ENCODE measurements at places on chromosomes 12 and 14.

GRCh38 chr12:74394647-74395046, 143.0 kb upstream of the ATXN7L3B start:
- no peak for DNase-seq

GRCh38 chr14:77088645-77089044, 9.4 kb upstream of the CIPC start:
- no peak for DNase-seq

DNA sequence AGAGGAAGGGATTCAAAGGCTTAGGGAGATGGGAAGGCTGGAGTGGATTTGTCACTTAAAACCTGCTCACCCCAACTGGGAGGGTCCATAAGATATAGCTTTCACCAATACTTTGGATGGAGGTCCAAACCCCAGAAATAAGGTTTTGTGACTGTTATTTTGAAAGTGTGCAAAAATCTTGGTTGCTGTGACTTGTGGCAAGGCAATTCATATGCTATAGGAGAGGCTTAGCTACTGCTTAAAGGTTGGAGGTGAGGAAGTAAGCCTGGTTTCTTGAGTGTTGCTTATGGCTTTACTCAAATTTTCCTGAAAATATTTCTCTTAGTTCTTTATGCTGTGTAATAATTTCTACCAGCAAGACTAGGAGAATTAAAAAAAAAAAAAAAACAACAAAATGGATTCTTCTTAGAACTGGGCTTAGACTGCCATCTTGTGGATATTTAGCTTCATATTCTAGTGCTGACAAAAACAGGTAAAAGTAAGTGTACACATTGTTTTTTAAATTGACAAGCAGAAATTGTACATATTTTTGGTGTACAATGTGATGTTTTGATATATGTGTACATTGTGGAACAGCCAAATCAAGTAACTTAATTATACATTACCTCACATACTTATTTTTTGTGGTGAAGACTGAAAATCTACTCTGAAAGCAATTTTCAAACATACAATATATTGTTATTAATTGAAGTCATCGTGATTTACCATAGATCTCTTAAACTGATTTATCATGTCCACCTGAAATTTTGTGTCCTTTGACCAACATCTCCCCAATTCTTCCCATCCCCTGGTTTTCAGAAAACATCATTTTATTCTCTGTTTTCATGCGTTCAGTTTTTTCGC, 23.0 kb downstream of the PDE6H start:
- peak; percentile 8 for DNase-seq

DNA sequence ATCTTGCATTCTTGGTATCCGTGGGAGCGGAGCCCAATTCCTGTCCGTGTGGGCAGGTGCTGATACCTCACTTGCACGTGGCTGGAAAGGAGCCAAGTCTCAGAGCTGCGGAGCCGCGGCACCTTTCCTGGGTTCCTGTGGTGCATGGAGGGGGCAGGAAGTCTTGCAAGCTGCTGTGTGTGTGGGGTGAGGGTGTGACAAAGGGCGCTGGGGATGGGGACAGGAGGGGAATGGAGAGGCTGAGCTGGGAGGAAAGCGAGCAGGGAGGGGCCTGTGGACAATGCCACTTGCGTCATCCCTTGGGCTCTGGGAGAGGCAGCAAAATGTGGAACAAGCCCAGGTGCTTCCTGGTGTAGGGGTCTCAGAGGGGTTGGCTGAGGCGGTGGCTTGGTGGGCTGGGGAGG, 86.7 kb downstream of the CALM1 start:
- DNase-seq, result no peak

- DNase-seq, result no peak
These were observed 8.9 kb downstream of the MSRB3 start for GRCh38 chr12:65287426-65287825.

GRCh38 chr12:111616177-111616623, 17.1 kb upstream of the ATXN2 start:
- no peak for DNase-seq

- DNase-seq, result no peak
These were observed 71.1 kb downstream of the TBC1D30 start for GRCh38 chr12:64895526-64895925.

DNA sequence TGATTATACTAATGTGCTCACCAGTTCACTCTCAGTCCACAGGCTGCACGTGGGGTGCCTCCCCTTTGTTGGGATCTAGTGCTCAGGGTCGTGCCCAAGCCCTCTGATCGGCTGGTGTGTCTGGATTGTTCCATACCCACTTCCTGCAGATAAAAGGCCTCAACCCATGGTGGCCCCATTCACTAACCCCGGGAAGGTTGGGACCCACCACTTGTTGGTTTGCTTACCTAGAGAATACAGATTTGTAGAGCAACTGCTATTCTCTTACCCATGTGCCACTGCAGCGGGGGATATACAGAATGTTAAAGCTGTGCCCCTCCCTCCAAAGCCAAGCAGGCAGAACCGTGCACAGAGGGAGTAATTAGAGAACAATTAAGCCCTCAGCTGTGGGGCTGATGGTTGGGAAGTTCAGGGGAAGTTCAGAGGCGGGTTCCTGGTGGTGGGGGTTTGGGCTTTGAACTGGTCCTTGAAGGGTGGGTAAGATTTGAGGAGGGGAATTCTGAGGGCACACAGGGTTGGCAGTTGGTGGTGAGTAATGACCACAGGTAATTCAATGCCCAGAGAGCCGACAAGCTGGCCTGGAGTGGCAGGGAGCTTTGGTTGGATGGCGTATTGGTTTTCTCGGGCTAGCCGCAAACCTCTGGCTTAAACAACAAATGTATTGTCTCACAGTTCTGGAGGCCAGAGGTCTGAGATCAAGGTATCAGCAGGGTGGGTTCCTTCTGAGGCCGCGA, 68.8 kb downstream of the ADCK1 start:
- no peak for DNase-seq

- DNase-seq, result no peak
These were observed 330.3 kb downstream of the PCNX1 start for GRCh38 chr14:71237556-71237955.

DNA sequence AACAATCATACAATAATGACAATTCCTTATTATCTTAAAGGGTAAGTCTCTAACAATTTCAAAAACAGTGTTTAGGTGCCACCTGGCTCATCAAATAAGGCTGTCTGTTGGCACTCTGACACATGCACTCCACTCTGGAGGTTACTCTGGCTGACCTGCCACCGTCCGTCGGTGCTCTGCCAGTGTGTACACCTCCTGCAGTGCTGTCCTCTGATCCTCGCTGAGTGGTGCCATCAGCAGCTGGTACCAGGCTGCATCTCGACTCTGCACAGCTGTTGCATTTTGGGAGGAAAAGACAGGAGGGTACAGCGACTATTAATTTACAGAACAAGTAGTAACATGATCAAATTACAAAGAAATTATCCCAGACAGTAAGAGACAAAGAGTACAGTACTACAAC, 63.9 kb downstream of the IPO8 start:
- DNase-seq, result no peak

GRCh38 chr14:55062517-55063351, 11.3 kb downstream of the MAPK1IP1L start:
- DNase-seq, result no peak

DNA sequence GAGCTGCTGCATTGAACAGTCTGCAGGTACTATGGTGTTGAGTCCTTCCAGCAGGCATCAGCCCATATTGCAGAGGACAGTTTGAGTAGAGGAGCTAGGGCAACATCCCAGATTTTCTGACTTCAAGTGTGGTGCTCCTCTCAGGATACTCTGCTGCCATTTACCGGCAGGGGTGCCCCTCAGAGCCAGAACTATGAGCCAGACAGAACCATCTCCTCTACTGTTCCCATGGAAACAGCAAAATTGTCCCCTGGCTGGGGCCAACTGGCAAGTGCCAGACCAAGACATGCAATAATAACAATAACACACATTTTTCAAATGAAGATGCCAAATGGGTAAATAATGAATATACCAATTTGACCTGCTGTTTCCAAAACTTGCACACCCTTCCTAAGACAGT, 102.9 kb downstream of the ADCK1 start:
- no peak for DNase-seq

- no peak for DNase-seq
These were observed 14.3 kb downstream of the MYL2 start for GRCh38 chr12:110906083-110906482.

GRCh38 chr12:102533483-102534215, 53.3 kb upstream of the IGF1 start:
- no peak for DNase-seq

DNA sequence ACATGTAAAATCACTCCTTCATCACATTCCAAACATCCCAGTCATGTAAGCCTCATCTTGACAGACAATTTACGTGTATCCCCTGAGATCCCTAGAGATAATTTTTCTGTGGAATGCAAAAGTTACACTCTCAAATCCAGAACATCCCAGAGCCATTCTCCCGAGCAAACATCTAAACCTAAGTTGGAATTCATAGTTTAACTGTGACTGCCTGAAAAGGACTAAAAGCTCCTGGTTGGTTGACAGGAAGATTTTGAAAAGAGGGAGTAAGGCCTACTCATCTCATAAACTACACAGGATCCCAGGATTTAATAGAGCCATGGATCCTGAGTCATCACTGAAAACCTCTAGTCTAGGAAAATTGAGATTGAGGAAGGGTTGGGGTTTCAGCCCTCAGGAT, 123.6 kb downstream of the SCN8A start:
- DNase-seq, result no peak

DNA sequence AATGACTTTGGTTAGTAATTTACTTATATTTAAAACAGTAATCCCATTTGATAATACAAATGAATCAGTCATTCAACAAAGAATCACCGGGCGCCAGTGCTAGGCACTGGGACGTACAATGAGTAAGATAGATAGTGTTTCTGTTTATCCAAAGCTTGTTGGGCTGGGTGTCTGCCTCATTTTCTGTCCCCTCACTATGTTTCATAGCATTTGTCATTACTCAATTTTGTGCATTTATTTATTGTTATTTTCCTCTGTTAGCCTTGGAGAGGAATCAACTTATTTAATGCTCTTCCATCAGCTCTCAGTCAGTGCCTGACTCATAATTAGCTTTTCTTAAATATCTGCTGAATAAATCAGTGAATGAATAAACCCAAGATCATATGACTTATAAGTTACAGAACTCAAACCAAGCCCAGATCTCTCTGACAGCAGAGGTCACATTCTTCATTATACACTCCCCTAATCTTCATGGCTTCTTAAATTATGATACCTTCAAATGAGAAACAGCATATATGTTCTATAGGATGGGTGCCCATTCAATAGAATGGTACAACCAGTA, 86.2 kb downstream of the TSPAN8 start:
- DNase-seq, result no peak
